ENCODE measurements at places on chromosomes 1 and 21.

DNA sequence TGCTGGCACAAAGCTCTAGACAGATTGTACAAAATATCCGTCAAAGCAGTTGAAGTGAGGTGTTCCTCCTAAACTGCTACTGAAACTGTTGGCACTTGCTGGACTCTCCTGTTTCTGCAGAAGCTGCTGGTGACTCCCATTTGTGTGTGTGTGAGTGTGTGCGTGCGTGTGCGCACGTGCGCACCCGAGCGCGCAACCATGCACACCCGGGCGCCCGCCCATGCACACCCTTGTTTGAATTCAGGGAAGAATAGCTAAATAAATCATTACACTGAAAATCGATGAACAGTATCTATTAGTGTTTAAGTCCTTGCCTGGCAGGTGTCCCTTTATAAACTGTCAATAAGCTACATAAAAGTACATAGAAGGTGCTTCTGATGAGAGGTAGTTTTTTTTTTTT lies 156.4 kb upstream of the B3GALT2 start:
- no peak for DNase-seq

- DNase-seq = no peak
Observed at GRCh38 chr1:245860657-245861544, 646.2 kb downstream of the SMYD3 start.

DNA sequence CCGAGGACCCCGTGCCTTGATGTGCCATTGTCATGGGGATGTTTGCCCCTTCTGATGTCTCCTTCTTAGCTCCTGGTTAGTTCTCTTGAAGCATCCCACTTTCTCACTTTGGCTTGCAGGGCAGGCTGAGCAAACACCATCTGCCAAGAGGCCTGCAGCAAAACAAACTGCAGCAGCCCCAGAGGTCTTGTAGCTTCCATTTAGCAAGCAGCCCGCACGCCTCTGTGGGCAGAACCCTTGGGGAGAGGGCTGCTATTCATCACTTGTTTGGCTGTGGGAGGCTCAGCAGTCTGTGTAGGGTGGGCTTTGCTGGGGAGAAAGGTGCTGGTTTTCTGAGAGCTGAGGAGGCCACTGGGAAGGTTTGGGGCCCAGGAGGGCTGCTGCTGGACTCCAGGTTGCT lies 56.7 kb downstream of the KCNC4 start:
- no peak for DNase-seq

GRCh38 chr1:243293941-243294722 lies 38.3 kb downstream of the SDCCAG8 start:
- no peak for DNase-seq

DNA sequence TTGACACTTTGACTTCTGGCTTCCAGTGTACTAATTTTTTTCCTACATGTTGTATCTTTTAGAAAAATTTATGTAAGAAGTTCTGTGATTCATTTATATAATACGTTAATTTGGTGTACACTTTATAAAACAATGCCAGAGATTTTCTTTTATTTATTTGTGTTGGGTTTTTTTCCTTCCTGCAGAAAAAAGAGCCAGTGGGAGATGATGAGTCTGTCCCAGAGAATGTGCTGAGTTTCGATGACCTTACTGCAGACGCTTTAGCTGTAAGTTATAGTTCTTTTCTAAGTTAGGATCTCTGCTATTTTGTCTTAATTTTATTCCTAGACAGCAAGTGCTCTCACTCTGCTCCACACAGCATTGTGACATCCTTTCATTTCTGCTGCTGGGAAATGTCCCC lies 14.4 kb downstream of the SARS1 start:
- no peak for DNase-seq
